ENCODE measurements at places on chromosomes 5 and 9.

- DNase-seq = no peak
Observed at GRCh38 chr5:138610415-138610917, 35.3 kb upstream of the HSPA9 start.

- DNase-seq = no peak
Observed at GRCh38 chr9:11366585-11367129, 753.9 kb upstream of the PTPRD start.

GRCh38 chr9:1156794-1157550, 106.8 kb downstream of the DMRT2 start:
- DNase-seq = no peak

DNA sequence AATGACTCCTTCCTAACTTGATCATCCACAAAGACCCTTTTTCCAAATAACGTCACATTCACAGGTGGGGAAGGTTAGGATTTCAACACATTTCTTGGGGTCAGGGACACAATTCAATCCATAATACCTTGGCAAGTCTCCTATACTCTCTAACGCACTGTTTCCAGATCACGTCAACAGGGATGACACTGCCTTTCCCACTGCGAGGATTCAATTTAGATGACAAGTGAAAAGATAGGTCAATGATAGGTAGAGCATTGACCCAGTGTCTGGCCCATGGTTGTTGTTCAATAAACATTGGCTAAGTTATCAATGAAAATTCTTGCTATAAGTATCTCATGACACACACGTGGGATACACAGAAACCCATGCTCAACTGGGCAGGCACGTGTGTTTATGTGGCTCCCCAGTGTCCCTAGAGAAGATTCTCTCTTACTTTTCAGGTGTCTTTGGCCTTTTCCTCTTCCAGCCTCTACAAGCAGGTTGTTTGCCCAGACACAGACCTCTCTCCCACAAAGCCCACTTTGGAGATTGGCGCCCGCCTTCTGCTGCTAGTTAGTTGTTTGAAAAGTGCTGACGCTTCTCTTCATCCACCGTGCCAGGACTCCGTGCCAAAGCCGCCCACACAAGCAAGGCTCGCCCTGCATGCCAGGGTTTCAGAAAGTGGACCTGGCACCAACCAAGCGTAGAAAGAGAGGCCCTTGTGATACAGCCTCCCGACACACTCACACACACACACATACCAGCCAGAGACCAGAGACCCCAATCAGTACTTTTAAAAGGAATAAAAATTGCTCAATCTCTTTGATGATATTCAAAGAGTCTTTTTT, 594.5 kb downstream of the BNC2 start:
- DNase-seq = no peak

- no peak for DNase-seq
Observed at GRCh38 chr5:5370059-5370774, 52.3 kb upstream of the ICE1 start.

DNA sequence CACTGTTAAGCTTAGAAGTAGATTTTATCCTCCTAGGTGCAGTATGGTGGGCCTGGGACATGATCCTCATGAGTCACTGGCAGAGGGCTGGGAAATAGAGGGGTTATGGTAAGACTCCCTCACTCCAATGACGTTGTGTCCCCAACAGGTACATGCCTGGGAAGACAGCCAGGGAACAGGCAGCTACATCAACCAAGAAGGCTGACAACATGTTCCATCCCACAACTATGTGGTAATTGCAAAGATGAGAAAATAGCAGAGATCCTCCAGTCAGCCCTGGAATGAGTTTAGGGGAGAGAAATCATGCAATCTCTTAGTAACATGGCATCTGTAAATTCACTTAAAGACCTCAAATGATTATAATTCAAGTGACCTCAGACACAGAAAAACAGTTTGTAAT, 114.4 kb upstream of the LIFR start:
- DNase-seq = no peak

DNA sequence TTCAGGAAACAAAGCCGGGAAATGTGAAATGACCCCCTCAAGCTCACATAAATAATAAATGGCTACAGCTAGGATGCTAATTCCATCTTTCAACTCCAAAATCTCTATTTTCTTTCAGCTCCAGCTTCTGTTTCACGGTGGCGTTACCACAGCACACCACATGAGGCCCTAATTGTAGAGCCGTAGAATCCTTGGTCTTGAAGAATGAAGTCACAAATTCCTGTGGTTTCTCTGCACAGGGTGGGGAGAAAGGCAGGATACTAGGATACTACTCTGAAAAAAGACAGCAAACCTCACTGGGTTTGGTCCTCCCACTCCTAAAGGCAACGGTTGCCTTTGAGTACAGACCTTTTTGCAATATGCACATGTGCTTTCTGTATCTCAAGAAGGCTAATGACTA, 13.9 kb upstream of the RARS1 start:
- DNase-seq = no peak

GRCh38 chr5:176561259-176561658, 12.1 kb downstream of the CDHR2 start:
- no peak for DNase-seq

GRCh38 chr5:123429993-123430392, 6.8 kb upstream of the CEP120 start:
- no peak for DNase-seq

GRCh38 chr5:150596826-150597225, 43.6 kb upstream of the SYNPO start:
- no peak for DNase-seq

DNA sequence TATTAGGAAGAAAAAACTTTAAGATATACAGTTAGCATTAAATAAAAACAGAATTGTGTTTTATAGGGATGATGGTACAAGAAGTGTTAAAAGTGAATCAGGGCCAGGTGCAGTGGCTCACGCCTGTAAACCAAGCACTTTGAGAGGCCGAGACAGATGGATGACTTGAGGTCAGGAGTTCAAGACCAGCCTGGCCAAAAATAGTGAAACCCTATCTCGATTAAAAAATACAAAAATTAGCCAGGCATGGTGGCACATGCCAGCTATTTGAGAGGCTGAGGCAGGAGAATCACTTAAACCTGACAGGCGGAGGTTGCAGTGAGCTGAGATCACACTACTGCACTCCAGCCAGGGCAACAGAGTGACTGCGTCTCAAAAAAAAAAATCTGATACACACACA, 282.9 kb upstream of the ATP10B start:
- DNase-seq = no peak

DNA sequence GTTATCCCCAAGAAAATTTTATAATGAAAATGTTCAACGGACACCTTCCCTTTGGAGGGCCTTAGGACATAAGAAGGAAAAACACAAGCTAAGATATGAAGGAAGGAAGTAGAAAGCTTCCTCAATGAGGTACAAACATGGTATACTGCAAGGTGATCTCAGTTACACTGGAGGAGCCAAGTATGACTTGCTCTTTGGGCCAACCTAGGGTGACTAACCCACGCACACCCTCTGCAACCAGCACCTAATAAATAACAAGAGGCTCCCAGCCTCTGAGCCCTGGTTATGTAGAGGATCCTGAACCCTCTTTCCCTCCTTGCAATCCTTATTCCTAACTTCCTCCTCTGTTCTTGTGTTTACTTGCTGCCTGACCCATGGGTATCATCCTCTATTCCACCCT, 38.3 kb upstream of the KCNV2 start:
- no peak for DNase-seq

DNA sequence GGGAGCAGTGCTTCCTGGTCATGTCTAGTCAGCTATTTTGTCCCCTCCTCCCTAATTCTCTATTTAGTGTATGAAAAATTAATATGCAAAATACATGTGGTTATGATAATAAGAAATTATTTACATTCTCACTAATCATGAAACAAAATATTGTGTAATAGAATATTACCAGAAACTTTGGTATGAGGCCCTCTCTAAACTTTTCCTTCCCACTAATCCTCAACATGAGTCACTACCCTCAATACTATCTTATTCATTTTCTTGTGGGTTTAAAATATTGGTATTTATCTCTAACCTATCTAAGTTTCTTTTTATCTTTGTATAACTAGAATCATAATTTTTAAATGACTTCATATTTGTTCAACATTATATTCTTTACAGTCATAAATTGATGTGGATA, 545.9 kb upstream of the PTPRD start:
- DNase-seq = no peak

GRCh38 chr9:124347206-124347967, 67.9 kb downstream of the PSMB7 start:
- DNase-seq = no peak

- DNase-seq = no peak
Observed at GRCh38 chr9:15353892-15354291, 46.9 kb upstream of the TTC39B start.

GRCh38 chr9:137396634-137397367, 26.2 kb downstream of the EXD3 start:
- DNase-seq = no peak

GRCh38 chr9:137281345-137282116, 4.0 kb downstream of the TOR4A start:
- no peak for DNase-seq

GRCh38 chr5:59133764-59134261, 550.9 kb downstream of the RAB3C start:
- DNase-seq = no peak

DNA sequence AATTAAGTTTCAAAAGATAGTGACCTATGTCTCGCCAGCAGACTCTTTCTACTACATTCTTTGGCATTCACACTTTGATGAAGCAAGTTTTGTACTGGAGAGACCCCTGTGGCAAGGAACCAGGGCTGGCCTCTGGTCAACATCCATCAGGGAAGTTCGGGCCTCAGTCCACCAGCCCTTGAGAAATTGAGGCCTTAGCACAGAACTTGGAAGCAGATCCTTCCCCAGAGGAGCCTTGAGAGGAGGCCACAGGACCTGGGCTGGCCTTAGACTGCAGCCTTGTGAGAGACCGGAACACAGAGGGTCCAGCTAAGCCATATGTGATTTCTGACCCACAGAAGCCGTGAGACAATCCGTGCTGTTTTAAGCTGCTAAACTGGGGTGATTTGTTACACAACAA, 317.9 kb downstream of the ZSWIM6 start:
- no peak for DNase-seq

DNA sequence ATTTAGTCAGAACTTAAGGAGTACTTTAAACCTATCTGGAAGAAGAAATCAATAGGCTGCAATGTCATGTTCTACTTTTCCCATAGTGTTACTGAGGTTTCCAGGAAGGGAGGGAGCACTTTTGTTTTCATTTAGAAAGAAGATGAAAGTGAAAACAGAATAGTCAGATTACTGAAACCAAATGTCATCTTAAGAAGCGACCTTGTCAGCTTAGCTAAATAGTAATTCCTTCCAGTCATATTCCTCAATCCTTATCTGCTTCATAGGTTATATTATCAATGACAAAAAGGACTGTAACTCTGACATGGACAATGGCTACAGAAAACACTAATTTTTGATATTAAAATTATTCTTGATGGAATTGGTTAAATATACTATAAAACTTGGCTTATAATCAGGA, 27.7 kb downstream of the SAR1B start:
- no peak for DNase-seq

GRCh38 chr5:160675988-160676387, 176.0 kb downstream of the ATP10B start:
- no peak for DNase-seq

DNA sequence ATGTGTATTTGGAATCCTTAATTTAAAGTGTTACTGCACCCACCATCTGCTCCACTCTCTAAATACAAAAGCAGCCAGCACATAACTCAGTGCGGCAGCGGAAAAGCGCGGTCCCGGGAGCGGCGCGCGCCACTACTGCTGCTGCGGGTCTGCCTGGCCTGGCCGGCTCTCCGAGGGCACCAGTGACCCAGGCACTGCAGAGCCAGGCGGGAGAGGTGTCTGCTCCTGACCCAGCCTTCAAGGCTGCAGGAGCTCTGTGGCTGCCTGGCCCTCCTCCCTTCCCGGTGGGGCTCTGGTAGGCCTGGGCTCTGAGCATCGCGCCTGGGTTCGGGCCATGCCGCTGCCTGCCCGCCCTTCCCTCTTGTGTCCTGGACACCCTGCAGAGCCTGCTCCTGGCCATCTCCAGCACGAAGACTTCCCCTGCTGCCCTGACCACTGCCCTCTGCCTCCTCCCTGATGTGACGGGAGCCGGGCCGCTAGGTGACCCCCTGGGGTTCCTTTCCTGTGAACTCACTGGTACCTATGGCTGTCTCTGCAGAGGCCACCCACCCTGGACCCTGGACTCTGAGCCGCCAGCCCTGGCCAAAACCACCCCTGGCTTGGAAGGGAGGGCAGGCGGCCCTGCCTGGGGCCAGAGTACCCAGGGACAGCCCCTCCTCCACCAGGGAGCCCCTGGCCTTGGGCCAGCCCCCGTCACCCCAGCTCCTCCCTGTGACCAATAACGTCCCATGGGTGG, 32.8 kb upstream of the UBAC1 start:
- no peak for DNase-seq

DNA sequence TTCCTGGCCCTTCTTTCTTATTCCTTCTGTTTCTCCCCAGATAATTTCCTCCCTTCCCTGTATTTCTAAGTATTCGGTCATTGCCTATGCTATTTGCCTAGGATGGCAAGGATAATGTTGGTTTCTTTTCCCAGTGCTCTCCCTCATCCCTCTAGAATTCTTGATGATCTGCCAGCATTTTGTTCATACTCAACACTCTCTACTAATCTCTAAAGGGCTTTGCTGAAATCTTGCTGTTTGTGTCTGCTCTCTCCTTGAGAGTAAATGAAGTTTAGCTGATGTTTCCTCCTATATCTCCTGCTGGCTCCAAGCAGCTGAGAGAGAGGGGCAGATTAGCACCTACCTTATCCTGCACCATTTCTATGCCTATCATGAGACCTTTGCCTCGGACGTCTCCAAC, 38.1 kb downstream of the AGXT2 start:
- no peak for DNase-seq

DNA sequence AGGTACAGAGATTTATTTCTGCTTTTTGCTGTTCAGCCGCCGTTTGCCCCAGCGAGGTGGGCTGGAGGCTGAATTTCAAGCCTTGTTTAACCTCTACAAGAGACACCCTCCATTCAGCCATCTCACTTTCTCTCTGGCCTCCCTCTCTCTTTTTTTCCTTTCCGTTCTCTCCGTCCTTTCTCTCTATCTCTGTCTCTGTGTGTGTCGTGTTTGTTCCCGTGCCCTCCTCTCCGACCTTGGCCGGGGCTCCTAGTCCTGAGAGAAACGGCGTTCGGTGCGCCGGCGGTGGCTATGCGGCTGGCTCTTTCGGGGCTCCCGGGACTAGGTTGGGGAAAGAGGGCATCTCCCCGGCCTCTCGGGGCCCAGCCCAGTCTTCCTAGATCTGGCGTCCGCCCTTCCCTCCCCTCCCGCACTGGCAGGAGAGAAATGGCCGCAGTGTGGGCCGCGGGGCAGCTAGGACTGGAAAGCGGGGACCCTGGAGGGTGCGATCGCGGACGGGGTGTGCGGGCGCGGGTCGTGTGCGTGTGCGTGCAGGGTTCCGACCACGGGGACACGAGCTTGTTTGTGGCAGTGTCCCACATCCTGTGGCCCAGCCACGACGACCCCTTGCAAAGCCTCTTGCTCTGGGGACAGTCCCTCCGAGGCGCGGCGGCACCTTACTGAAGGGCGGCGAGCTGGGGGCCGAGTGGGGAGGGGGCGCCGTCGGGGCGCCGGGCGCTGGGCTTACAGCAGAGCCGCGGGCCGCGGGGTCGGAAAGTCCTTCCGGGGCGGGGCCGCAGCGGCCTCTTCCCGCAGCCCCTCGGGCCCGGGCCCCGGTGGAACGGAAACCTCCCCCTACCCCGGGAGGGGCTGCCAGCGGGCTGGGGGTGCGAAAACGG, 5.7 kb downstream of the LHX2 start:
- DNase-seq = no peak

GRCh38 chr9:37339923-37340322, 82.6 kb upstream of the GRHPR start:
- no peak for DNase-seq

- DNase-seq = no peak
Observed at GRCh38 chr9:127154390-127155191, 32.2 kb upstream of the ANGPTL2 start.

GRCh38 chr5:66912787-66913186, 283.8 kb downstream of the CD180 start:
- DNase-seq = no peak

GRCh38 chr5:95153511-95153910, 131.4 kb downstream of the MCTP1 start:
- no peak for DNase-seq
